HT1080 (cell line): ENCODE measurements at places on chromosomes 12 and 14. TPM values are rescaled to one million over a fixed set of nuclear protein-coding genes. Genes with fewer than 3 reads are reported as not detected.

KRT80 gene
- total RNA-seq = 6.7 and 8.2 TPM in 2 replicates

FLVCR2 gene
- total RNA-seq = 0.67 and 0.85 TPM in 2 replicates

SMIM10L1 gene
- 9.9 and 11.9 TPM in 2 replicates for total RNA-seq

ERGIC2 gene
- total RNA-seq = 92.8 and 105 TPM in 2 replicates

ZNF605 gene
- 4.4 and 5.5 TPM in 2 replicates for total RNA-seq

GDF11 gene
- total RNA-seq = 11.1 and 12.5 TPM in 2 replicates

MYO1H gene
- not detected in 2 replicates for total RNA-seq

GPR68 gene
- total RNA-seq = 0.80 and 2.3 TPM in 2 replicates

IAPP gene
- not detected in 2 replicates for total RNA-seq

GCN1 gene
- 107 and 112 TPM in 2 replicates for total RNA-seq

TMEM106C gene
- 133 and 139 TPM in 2 replicates for total RNA-seq

FBXL14 gene
- 24.8 and 30.2 TPM in 2 replicates for total RNA-seq

CIDEB gene
- 0.10 TPM in 1 of 2 replicates, not detected in the other for total RNA-seq

GRCh38 chr12:89826468-89826867, 117.8 kb upstream of the ATP2B1 start:
- DNase-seq = no peak

GRCh38 chr12:129481921-129482320, 421.9 kb downstream of the TMEM132D start:
- DNase-seq = no peak

- no peak for DNase-seq
These were observed 11.9 kb downstream of the BCL11B start for GRCh38 chr14:99260116-99260515.

DNA sequence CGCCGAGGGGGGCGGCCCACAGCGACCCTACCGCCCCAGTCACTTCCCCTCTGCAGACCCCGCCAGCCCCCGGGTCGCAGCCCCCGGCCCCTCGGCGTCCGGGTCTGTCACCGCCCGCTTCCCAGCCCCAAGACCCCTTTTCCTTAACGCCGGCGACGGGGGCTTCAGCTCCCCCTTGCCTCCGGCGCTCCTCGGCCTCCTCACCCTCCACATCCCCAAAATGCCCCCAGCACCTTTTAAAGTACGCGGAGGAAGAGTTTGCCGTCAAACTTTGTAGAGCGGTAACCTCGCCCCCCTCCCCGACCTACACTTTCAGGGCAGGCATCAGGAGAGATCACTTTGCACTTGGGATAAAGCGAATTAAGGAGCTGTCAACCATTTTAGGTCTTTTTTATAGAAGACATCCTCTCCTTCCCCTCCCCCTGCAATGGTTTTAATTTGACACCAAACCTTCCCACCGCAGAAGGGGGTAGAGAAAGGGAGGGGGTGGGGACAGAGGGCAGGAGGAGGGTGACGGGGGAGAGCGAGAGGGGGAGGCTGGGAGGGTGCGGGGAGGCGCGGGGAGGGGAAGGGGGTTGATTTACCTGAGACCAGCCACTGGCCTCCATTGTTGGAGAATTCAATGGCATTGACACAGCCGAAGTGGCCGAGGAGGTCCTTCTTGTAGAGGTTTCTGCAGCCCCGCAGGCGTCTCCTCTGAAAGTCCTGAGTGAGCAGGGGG, 578 bp downstream of the DCAF5 start:
- DNase-seq = no peak

DNA sequence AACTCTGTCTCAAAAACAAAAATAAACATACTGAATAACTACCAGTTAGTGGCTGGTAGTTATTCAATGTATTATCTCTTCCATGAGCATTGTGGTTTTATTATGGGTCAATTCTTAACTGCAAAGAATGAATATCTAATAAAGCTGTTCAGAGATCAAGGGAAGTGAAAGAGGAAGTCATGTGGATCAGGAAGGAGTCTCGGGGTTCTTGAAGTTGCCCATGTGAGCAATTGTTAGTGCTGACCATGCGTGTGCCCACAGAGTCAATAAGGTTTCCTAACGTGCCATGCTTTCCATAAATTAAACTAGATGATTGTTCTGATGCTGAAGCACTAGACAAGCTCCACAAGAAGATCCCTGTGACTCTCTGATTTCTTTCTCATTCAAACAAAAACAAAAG, 136.5 kb upstream of the CPSF6 start:
- DNase-seq = no peak

GRCh38 chr12:120562906-120563305, 18.3 kb downstream of the POP5 start:
- DNase-seq = no peak

GRCh38 chr12:53729644-53730043, 2.4 kb upstream of the CALCOCO1 start:
- DNase-seq = peak; percentile 26

DNA sequence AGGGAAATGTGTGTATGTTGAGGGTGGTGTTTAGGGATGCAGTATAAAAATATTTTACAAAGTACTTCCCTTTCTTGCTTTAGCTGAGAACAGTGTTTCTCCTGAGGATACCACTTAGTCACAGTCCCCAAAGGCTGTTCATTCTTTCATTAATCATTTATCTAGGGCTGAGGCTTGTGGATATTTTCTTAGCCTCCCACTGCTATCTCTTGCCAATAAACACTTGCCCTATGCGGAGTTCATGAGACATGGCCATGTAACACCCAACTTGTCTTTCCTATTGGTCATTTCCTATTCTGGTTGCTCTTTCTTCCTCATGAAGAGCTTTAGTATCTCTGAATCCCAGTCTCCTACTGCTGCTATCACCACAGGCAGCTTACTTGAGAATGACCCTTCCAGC, 75.1 kb downstream of the ETNK1 start:
- DNase-seq = peak; percentile 7

DNA sequence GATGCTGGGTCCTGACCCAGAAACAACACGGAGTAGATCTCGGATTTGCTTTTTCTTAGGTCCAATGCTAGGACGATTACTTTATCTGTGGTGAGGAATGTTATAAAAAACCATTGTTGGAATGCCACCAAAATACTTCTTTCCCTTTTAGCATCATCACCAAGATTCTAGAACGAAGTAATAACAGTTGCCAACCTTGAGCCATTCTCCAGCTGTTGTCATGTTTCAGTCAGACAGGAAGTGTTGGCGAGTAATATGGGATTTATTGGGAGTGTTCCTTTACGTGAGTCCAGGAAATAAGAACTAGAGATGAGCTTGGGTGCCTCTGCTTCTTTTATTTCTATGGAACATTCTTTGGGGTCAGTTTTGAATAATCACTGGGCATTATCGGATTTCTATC, 892.9 kb downstream of the DIO2 start:
- peak; percentile 46 for DNase-seq

DNA sequence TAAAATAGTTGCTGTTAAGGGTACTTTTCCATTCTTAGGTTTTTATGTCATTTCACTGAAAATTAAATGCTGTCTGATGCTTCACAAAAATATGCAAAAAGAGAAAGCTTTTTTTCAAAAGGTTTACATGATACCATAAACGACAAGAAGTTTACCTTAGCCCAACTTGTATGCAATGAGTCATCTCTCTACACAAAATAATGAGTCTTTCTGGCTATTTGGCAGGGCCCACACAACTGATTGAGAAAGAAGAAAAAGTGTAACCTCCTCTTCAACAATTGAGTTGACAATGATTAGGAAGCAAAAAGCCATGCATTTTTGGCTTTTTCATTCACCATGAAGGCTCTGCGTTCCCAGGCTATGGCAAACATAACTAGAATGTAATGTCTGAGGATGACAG, 165.4 kb upstream of the CPNE8 start:
- no peak for DNase-seq

DNA sequence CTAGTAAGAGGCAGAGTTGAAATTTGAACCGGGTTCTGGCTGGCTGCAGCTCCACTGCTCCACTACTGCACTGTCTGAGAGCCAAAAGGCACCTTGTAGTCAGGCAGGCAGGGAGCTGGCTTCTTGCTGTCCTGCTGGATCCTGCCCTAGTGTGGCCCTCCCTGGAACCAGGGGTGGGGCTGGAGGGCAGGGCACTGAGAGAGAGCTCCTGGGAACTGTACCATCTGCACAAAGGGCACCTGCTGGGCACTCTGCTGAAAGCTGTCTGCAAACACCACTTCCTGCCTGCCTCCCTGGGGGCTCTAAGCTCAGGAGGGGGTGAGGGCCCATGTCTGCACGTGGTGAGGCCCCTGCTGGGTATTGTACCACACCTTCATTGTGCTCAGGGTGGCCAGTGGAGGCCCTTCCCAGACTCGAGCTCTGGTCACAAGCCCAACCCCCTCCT, 19.0 kb upstream of the TCL1B start:
- no peak for DNase-seq

GRCh38 chr12:53613821-53614220, 12.4 kb downstream of the ATF7 start:
- DNase-seq = no peak

DNA sequence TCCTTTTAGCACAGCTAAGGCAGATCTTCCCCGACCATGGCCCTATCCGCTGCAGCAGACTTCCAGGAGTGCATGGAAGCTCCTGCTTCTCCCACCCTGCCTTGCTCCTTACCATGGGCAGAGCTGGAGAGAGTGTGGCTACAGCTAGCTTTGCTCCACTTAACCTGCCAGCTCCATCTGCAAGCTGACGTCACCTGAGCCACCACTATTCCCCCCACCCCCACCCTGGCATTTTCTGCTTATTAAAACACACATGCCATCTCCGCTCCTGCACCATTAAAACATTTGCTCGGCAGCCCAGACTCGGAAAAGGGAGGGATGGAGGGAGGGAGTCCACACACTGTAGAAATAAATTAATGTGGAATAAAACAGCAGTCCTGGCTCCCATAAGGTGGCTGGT, 67.8 kb downstream of the TUNAR start:
- DNase-seq = no peak

- DNase-seq = peak; percentile 23
These were observed 64.7 kb downstream of the CCDC92 start for GRCh38 chr12:123907726-123908476.

DNA sequence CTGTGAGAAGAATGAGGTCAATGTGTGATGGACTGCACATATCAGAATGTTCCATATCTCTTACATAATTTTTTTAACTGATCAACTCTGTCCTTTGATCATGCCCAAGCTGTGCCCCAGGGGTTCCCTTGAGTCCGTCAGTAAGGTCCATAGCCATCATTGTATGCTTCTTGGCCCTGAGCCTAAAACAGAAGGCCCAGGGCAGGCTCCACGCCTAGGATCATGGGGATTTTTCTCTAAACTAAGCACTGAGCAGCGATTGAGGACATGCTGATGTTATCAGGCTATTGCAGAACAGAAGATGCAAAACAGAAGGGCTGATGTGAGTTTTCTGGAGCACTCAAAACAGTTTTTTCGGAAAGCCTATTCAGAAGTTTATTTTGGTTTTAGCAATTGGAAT, 20.9 kb downstream of the RNASE9 start:
- no peak for DNase-seq

GRCh38 chr12:65673156-65673690, 151.1 kb upstream of the HMGA2 start:
- no peak for DNase-seq

- no peak for DNase-seq
These were observed 214.5 kb downstream of the BTG1 start for GRCh38 chr12:91931111-91931510.

DNA sequence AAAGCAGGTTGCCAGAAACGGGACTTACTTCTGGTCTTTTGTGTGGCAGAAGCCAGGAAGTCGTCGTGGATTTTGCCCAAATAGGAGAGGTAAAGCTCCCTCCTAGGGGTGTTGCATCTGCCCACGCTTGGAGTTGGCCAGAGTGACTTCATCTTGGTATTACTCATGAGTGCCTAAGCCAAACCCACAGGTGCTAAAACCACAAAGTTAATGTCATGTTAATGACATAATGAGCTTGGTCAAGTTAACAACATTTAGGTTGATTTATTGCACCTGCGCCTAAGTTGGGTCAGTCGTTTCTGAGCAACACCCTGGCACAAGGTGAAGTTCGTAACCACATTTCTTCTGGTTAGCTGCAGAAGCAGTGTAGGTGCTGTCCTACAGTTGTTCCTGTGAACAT, 225.2 kb downstream of the FUT8 start:
- DNase-seq = peak; percentile 11

- DNase-seq = no peak
These were observed 184.4 kb upstream of the BCL2L14 start for GRCh38 chr12:11886339-11886738.

GRCh38 chr12:38713294-38713693, 192.1 kb downstream of the CPNE8 start:
- DNase-seq = no peak

DNA sequence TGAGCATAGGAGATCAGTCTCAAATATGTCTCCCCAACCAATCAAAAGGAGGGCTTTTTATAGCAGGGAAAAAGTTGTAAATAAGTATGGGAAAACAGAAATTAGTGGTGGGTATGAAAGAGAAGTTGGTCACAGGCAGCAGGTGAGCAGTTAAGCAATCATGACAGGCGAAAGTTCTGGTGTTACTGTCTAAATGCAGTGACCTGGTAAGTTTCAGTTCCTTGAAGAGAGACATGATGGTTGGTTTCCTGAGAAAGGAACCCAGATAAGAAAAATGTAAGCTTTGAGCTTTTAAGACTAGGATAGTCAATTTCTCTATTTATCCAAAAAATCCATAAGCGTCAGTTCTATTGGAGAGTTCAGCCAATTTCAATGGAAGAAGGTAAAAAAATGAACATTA, 466.2 kb upstream of the FLRT2 start:
- DNase-seq = no peak

DNA sequence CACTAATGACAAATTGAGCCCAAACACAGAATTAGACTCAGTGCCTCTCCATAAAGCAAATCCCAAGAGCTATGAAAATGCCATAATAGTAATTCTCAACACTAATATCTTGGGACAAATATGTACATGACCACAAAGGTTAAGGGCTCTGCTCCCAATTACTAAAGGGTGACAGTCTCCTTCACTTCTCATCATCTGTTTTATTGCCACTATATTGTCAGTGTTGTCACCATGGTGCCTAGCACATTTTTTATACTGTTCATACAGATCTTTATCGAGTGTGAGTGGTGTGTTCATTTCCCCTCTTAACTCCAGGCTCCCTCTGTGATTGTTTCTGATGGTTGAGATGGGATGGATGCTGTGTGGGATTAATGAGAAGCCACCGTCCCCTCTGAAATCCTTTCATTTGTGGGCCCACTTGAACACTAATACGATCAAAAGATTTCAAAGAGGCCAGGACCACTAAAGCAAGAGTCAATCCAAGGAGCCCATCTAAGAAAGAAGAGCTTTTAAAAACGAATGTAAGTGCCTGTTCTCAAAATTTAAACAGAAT, 277.7 kb downstream of the GXYLT1 start:
- no peak for DNase-seq

DNA sequence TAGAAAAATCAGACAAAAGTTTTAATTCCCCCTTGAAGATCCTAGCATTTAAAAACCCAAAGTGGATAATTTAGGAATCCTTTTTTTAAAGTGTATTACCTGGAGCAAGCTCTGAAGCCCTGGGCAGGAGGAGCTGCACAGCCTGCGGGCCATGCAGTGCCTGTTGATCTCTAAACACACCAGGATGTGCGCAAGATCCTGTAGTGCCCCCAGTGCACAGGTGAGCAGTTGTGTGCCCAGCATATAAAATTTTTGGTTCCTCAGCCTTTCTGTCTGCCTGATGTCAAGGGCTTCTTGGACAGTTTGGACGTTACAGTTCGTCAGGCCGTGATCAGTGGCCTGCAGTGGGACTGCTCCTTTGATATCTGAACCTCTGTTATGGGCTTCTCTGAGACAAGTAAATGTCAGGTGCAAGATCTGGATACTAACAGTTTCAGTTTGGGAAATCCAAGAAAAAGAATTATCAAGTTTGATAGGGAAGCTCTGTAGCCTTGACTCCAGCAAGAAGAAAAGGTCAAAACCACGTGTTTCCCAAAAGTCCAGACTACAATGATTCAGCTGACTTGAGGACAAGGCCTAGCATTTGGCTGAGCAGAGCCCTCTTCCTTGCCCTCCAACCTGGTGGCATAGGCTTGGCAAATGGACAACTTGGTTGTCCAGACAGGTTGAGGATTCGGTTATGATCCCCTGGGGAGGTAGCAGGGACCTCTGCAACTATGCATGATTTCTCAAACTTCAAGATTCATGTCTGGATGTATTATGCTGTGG, 1.0 kb downstream of the ATXN7L3B start:
- DNase-seq = no peak
